ENCODE measurements at places on chromosomes 16 and 17.

DNA sequence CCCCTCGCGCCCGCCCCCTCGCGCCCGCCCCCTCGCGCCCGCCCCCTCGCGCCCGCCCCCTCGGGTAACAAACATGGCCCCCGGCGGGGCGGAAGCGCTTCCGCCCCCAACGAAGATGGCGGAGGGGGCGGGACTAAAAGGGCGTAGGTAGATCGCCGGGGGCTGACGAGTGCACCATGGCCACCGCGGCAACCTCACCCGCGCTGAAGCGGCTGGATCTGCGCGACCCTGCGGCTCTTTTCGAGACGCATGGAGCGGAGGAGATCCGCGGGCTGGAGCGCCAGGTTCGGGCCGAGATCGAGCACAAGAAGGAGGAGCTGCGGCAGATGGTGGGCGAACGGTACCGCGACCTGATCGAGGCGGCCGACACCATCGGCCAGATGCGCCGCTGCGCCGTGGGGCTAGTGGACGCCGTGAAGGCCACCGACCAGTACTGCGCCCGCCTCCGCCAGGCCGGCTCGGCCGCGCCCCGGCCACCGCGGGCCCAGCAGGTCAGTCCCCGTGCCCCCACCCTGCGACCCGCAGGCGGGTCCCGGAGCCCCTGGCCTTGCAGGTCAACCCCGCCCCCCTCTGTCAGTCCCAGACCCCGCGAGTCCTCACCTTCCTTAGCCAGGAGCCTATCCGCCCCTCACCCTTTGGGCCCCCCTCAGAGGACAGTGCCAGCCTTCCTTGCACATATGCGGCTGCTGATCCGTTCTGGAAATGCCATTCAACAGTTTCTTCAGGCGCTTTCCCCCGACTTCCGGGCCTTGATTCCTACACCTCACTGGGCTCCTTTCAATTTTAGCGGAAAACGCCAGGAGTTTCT lies at the start of gene COG1:
Gene COG1, plus strand, starts transcription at position 162 of the 808 bp plus-strand sequence. Its CDS starts 15 bp downstream, at position 177.
- DNase-seq, result peak; percentile 83

GRCh38 chr16:70634861-70635260 lies 11.5 kb upstream of the IL34 start:
- DNase-seq, result no peak

DNA sequence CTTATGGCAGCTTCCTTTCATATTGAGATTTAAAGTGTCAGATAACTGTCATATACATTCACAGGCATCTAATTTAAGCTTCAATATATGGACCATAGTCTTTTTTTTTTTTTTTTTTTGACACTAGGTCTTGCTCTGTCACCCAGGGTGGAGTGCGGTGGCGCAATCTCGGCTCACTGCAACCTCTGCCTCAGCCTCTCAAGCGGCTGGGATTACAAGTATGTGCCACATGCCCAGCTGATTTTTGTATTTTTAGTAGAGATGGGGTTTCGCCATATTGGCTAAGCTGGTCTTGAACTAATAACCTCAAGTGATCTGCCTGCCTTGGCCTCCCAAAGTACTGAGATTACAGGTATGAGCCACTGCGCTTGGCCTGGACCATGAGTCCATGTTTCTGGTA lies 13.6 kb downstream of the CEP95 start:
- DNase-seq, result no peak

GRCh38 chr16:10514369-10515055 lies 65.9 kb downstream of the EMP2 start:
- peak; percentile 38 for DNase-seq

DNA sequence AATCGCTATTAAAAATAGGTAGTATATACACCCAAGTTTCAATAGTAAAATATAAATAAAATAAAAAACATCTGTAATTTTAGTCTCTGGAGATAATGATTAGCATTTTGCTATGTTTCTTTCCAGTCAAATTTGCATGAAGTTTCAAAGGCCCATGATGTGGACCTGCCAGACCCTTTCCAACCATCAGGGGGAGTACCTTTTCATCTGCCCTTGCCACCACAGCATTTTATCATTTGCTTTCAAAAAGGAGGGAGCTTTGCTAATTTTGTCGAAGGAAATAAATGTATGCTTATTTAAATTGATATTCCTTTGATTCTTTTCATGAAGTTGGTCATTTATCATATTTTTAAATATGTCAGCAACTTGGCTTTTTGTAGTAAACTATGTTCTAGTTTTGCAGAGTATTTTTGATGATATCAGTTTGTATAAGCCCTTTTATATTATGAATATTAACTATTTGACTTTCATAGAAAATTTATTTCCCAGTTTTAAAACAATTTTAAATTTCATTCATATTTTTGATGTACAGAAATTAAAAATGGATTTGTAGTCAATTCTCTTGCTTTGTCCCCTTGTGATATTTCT lies 115.2 kb upstream of the NETO2 start:
- no peak for DNase-seq
